Hematopoietic multipotent progenitor cell treated with erythropoietin and hydrocortisone succinate and interleukin-3 and kit ligand, for 15 days (in vitro differentiated cells): ENCODE measurements at places on chromosomes 11 and 22.

- DNase-seq: no peak
Measured at GRCh38 chr11:115941044-115941443, 436.8 kb upstream of the CADM1 start.

GRCh38 chr11:74720596-74721478 lies 10.4 kb downstream of the CHRDL2 start:
- DNase-seq: no peak

DNA sequence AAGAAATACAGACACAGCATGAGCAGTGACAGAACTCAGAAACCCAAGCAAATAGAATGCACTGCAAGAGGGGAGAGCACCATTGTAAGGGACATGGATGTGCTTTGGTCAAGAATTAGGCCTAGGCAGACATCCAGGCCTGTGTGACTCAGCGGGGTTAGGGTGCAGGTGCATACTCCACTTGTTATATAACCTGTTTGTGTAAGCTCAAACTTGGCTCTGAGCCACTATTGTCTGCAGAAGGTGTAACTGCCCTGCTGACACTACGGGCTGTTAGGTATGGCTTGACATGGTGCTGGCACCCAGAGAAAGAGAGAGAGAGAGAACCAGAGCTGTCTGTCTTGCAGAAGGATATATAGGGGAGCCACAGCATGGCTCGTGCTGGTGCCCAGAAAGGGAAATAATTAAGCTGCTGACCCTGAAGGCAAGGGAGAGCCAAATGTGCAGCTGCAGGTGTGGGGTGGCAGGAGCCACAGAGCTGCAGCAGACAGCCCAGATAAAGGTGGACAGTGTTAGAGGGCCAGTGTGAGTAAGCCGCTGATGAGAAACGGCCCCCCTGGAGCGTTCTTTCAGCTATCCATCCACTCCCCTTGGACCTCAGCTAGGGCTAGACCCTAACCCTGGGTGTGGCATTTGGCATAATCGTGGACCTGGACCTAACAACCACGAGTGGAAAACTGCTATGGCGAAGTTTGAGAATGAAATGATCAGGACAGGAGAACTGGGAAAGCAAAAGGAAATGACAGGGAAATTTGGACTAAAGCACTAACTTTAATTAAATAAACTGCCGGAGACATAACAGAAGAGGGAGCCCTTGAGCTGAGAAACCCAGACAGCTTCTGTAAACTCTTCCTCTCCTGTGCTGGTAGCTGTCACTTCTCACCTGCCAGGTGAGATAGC lies 253.0 kb upstream of the CCDC179 start:
- DNase-seq: no peak

GRCh38 chr22:23282089-23282501 lies 101.8 kb downstream of the BCR start:
- DNase-seq: no peak
